ENCODE measurements at places on chromosomes 12 and 14.

GRCh38 chr12:112196196-112196875, 71.0 kb downstream of the TRAFD1 start:
- no peak for DNase-seq

DNA sequence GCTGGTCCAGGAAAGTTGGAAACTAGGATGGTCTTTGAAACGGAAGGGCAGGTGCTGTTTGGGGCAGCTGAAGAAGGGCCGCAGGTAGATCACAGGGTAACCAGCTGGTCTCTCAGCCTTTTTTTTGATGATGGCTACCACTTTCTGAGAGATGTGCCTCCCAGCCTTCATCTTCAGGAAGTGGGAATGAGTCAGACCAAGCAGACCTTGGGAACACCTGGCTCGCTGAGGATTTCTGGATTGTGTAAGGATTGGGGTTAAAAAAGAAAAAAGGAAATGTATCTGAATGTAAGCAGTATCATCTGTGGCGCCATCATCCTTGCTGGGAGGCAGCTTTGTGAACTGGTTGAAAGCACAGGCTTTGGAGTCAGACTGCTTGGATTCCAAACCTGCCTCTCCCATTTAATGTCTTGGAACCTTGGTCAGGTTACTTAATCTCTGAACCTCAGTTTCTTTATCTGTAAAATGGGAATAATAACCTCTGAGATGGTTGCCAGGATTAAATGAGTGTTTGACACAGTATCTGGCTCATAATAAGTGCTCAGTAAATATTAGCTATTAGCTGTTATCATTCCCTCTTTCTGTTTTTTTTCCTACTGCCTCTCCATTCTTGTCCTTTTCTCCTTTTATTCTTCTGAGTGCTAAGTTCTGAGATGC, 1.7 kb downstream of the PRPF40B start:
- no peak for DNase-seq

DNA sequence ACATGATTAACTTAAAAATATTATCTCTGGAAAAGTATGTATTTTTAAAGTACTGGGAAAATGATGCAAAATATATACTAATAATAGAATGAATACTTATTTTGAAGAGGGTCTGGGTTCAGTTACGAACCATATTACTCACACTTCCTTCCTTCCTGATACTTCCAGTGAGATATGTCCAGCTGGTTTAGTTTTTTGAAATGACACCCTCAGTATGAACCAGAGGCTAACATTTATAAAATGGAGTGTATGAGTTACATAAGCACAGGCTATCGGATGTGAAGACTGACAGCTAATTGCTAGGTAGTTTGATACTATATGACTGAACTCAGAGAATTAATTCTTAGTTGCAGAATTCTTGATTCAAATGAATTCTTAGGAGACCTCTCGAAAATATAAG, 122.9 kb downstream of the OTOGL start:
- DNase-seq = no peak

DNA sequence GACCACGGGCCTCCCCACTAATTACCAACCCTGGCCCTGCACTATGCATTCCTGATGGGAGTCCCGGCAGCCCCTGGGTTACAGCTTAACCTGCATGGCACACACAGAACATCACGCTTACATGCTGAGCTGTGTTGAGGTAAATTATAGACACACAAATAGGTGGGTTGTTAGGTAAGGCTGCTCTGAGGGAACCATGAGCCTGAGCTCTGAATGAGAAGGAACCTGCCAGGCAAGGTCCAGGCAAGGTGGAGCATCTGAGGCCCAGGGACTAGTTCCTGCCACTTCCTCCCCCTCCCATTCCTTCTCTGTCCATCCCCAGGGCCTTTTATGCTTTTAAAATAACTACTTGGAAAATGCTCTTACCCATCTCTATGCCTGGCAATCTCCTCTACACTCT, 82.7 kb upstream of the ESRRB start:
- no peak for DNase-seq

- DNase-seq = no peak
These were observed 35.2 kb downstream of the HELB start for GRCh38 chr12:66337381-66338010.
